Omental fat pad (tissue), 4 donors: ENCODE measurements at places on chromosomes 2 and 18.

GRCh38 chr2:10501980-10502802, 54.1 kb upstream of the ODC1 start:
- DNase-seq = no peak

GRCh38 chr2:44616667-44617155, 255.0 kb downstream of the CAMKMT start:
- no peak for DNase-seq

DNA sequence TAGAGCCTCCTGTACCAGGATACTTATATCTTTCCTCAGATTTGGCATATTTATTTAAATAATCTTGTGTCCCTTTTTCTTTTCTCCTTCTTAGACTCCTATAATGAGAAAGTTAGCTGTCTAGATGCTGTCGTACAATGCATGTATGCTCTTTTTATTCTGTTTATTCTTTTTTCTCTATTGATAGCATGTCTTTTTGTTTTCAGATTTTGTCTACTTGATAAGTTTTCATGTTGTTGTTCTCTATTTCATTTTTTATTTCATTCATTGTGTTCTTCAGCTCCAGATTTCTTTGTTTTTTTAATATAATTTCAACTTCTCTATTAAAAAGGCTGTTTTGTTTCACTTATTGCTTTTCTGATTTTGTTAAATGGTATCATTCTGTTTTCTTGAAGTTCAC, 674.3 kb upstream of the POU3F3 start:
- DNase-seq = no peak

- no peak for DNase-seq
Observed at GRCh38 chr2:136557203-136557602, 208.1 kb upstream of the THSD7B start.

DNA sequence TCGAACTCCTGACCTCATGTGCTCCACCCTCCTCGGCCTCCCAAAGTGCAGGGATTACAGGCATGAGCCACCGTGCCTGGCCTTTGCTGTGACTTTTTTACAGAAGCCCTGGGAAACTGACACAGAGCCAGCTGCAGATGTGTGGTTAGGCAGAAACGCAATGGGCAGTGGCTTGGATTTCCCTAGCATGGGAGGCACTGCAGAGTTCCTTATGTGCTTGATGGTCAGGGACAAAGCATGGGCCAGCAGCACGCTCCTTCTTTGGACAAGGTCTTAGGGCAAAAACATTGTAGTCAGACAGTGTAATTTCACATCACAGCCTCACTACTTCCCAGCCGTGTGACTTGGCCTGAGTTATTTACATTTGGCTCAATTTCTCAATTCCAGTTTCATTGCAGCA, 153.9 kb downstream of the RNF144A start:
- DNase-seq = no peak
